ENCODE measurements at places on chromosomes 5 and 9.

DNA sequence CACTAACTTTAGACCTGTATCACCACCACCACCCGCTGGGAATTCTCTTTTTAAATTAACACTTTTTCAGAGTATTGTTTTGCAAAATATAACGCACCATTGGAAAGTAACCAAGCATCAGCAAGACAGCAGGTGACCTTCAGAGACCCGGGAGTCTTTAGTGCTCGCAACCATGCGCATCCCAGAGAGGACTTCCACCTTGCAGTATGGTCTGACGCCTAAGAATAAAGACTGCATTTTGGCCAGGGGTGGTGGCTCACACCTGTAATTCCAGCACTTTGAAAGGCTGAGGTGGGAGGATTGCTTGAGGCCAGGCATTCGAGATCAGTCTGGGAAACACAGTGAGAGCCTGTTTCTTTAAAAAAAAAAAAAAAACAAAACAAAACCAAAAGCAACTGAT, 113.8 kb downstream of the MED27 start:
- DNase-seq = no peak

DNA sequence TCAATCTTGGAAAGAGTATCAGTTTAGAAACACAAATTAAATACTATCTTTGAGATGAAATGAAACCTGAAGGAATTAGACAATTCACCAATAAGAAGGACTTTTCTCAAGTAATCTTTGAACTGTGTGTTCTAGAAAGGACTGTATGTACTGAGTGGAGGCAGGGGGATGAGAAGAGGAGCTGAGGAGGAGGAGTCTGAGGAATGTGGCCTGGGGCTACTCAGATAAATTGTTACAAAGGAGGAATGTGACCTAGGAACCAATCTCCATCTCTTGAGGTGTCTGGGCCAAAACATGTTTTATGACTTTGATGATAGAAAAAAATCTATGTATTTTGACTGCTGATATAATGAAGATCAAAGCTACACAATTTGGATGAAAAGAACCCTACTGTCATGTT, 124.3 kb upstream of the ANKRD55 start:
- no peak for DNase-seq

DNA sequence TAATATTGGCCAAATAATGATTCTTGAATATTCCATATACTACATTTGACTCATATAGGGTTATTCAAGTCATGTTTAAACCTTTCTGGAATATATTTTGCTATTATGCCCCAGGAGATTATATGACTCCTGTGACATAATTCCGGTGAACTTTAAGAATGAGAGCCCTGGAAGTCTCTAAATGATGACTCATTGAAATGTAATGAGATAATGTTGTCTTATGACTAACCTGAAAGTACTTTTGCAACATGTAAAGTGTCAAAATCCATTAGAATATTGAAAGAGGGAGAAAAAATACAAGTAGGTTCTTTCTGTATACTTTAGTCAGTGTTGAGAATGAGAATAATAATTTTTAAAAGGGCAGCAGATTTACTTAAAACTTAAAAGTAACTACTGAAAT, 830.4 kb downstream of the MAT2B start:
- DNase-seq = no peak

- peak; percentile 24 for DNase-seq
These were observed 586 bp downstream of the TXN start for GRCh38 chr9:110255463-110256379.

DNA sequence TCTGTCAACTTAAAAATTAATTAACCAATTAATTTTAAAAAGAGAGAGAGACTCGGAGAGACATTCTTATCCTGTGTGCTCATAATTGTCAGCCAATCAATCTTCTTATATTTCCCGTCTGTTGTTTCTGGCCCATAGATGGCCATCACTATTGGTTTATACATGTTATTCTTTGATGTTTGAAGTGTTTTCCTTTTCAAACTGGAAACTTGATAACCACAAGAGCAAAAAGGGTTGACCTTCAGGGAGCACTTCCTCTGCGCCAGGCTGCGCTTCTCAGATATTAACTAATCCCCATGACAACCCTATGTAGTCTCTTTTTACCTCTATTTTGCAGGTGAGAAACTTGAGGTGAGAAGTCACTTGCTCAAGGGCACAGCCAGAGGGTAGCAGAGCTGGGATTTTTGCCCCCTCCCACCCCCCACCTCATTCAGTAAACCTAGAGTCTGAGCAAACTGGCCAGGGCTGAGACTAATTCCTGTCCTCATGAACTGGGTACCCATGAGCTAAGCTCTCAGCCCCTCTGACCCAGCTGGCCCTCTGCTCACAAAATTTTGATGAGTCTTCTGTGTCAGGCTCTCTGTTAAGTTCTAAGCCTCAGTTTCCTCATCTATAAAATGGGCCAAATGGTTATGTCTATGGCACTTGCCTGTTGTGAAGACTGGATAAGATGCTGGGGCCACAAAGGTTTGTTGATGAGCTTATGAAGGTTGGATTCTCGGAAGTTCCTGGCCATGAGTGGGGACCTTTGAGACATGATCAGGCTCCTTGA, 86.0 kb upstream of the SH3PXD2B start:
- DNase-seq = no peak

DNA sequence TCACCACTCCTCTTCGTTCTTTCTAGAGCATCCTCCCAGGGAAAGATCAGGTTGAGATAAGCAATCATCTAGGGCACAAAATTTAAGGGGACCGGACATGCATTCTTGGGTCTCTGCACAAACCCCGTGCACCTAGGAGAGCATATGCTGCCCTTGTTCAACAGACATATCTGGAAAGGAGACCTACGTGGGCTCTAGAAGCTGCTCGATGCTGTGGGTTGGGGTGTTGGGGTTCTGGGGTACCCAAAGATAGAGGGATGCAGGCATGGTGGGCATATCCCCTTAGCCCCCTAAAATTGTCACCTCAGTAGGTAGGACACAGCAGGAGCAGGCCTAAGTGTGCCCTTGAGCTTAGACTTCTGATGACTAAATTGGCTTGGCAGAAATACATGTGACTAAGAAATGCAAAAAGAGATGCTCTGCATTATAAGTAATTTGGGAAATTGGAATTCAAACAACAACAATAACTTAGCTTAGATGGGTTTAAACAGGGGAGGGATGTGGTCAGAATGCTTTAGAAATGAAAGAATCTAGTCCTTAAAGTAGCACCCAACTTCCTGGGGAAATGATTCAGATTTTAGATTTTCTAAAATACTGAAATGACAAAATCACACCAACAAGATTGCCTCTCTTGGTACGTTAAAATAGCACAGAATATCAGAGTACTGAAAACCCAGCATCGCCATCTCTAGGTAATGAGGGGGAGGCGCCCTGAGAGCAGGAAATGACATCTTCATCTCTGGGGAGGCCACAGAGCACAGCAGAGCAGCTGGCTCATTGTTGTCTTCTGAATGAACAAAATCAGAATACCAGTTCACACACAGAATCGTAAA, 172.3 kb downstream of the GNA14 start:
- DNase-seq = no peak

DNA sequence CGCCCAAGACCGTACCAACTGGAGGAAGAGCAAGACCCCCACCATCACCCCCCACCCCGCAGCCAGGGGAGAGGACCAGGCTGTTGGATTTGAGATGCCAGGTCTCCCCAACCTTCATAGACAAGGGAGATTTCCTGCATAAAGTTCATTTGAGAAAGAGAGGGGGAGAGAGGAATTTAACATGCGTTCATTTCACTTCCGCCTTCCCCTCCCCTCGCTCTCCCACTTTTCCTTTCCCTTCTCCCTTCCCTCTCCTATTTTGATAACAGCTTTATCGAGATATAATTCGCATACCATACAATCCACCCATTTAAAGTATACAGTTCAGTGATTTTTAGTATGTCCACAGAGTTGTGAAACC, 4.2 kb upstream of the NKX2-5 start:
- no peak for DNase-seq

- no peak for DNase-seq
These were observed 46.1 kb downstream of the MRPL36 start for GRCh38 chr5:1753490-1753889.

DNA sequence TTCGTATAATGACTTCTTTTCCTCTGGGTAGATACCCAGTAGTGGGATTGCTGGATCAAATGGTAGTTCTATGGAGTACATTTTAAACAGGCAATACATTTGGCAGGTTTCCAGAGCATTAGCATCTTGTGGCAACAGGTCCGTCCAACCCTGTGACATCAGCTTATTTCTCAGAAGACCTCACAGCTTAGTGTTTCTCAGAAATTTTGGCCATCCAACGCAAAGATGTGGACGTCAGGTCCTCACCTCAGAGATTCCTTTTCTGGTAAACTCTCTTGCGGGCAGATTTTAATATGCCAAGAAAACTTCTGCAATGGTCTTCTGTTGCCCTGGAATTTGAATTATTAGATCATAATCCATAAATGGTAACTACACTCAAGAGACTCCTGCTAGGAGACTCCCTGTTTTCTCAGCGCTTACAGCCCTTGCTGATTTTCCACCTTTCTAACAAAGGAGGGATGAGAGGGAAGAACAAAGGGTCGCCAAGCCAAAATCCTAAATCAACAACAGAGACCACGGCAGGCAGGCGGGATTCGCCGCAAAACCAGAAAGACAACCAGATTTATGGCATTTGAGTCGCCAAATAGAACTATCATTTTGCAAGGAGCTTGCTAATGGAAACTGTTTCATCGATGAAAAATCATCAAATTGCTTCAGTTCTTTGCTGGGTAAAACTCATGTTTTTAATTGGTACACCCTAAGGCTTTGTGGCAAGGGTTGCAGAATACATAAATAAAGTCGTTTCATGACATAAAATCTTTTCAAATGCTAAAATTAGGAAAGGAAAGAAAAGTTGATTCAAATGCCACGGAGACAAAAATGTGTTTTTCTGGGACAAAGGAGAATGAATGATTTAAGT, 34.1 kb upstream of the PLPP1 start:
- DNase-seq = no peak

- no peak for DNase-seq
These were observed 15.8 kb downstream of the ISL1 start for GRCh38 chr5:51398875-51399642.

- DNase-seq = no peak
These were observed 2.2 kb downstream of the FBXL7 start for GRCh38 chr5:15502208-15502607.

DNA sequence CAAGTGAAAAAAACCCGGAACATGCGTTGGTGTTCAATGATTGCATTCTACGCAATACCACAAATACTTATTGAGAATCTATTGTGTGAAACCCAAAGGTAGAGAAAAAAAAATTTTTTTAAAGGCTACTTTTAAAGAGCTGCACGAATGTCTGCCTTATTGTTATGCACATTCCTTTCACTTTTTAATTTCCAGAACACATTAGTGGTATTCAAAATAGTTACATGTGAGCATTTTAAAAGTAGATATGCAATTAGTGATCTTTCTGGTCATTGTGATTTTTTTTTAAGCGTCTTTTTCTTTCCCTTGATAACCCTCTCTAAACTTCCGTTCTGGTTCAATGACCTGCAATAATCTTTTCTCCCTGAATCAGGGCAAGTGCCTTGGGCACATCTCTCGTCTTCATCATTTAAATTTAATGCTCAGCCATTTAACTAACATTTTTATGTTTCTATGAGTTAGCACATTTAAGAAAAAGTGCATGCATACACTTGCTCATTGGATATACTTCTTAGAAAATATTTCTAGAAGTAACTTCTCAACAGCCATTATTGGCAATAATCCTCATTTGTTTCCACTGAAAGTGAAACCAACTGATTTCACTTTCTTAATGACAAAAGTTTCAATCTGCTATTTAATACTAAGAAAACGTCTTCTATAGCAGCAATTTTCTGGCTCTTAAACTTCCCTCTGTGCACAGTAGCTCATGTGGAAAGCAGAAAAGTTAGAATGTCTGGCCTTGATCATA, 80.3 kb downstream of the CDH6 start:
- DNase-seq = no peak

DNA sequence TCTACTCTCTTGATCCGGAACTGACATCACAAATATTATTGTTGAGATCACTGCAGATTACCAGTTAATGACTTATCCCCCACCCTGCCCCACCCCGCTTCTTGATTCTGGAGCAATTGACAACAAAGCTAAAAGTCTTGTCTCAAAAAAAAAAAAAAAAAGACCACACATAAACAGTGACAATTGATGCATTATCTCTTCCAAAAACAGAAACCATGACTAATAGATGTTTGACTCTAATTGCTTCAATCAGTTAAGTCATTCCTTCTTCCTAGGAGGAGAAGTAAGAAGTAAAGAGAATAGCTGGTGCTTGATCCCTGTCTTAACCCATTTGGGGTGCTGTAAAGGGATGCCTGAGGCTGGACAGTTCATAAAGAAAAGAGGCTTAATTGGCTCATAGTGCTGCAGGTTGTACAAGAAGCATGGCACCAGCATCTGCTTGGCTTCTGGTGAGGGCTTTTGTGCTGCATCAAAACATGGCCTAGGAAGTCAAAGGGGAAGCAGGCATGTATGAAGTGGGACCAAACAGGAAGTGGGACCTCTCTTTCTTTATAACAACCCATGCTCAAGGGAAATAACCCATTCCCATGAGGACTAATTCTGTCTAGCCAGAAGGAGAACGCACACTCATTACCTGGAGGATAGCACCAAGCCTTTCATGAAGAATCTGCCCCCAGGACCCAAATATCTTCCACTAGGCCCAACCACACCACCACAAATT, 158.7 kb downstream of the TMEM167A start:
- DNase-seq = no peak

- no peak for DNase-seq
These were observed 500.9 kb downstream of the EFNA5 start for GRCh38 chr5:107169867-107170266.

GRCh38 chr9:35675204-35675603, 1.5 kb downstream of the CA9 start:
- no peak for DNase-seq

DNA sequence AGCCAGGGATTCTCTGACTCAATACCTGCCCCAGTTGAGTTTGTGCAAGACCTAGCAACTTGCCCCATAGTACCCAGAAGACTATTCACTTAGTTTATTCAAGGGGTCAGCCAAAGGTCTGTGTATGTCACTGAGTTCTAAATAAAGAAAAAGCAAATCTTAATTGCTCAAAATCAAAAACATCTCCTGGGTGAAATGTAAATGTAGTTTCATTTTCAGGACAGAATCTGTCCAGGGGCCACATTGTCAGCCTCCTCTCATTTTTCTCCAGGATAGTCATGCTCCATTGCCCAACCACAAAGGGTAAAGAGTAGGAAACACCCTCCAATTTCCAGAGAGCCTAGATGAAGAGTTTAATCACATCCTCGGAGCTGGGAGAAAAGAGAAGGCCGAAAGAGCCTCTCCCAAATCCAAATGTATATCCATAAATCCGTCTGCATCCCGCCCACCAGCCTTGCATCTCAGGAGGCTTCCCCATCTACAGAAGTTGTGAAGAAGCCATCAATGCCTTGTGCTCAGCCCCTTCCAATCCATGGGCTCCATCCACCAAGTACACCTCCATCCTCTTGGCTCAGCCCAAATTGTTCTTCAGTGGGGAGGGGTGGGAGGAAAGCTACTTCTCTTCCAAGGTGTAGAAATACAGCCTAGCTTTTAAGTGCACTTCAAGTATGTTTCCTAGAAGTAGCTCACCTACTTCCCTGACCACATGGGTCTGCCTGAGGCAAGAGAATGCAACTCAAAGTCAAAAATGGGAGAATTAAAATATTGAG, 26.9 kb downstream of the ADAM19 start:
- DNase-seq = no peak

- DNase-seq = peak; percentile 51
These were observed 1.0 kb upstream of the MXD3 start for GRCh38 chr5:177312649-177313181.

All from HuH-7.5 (cell line).